ENCODE measurements at places on chromosomes 16 and 17.

GRCh38 chr16:4556112-4556511, at the start of gene C16orf96:
C16orf96 (plus strand) TSS chr16:4556340; CDS start chr16:4556490, 150 bp downstream.
- DNase-seq = no peak

- DNase-seq = no peak
Measured at GRCh38 chr16:26806657-26807056, 260.1 kb upstream of the C16orf82 start.

DNA sequence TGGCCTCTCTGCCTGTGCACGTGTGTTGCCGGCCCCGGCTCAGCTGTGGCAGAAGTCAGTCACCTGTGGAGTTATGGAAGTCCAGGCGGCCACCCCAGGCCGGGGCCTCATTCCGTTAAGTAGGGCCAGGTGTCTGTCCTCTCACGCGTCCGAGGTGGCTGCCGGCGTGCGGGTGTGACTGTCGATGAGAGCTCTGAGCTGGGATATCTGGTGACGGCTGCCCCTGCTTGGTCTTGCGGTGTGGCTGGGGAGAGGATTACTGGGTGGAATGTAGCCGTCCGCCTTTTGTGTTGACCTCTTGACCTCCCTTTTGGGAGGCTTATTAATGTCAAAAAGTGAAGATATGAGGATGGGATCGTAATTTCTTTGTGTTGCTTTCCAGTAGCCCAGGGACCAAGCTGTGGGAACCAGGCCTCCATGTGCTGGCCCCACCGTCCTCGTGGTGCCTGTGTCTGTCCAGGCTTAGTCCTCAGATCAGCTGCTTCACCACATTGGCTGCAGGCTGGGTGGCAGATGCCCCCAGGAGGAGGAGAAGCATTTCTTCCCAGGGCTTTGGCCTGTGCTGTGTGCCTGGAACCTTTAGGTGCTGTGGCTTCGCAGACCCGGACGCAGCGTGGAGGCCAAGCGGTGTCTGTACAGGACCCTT, 23.0 kb upstream of the ZNF750 start:
- no peak for DNase-seq

DNA sequence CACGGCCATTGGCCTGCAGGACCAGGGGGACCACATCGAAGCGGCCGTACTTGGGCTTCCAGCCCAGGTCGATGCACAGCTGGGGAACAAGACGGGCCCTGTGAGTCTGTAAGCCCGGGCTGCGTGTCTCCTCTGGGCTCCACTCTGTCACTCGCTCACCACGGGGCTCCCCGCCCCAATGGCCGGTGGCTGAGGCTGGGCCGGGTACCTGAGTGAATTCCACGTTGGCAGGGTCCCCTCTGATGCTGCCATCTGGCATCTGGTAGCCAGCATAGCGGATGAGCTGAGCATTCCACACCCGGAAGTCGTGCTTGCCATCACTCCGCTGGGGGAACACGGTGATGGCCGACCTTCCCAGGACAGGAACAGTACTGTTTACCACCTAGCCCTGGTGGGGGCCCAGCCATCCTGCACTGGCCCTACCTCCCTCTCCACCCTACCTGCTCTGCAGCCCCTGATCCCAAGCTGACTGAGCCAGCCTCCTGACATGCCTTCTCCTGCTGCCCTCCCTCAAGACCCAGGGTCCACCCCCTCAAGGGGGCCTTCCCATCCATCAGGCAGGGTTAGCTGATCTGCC, 19.4 kb downstream of the NOS2 start:
- DNase-seq = no peak

DNA sequence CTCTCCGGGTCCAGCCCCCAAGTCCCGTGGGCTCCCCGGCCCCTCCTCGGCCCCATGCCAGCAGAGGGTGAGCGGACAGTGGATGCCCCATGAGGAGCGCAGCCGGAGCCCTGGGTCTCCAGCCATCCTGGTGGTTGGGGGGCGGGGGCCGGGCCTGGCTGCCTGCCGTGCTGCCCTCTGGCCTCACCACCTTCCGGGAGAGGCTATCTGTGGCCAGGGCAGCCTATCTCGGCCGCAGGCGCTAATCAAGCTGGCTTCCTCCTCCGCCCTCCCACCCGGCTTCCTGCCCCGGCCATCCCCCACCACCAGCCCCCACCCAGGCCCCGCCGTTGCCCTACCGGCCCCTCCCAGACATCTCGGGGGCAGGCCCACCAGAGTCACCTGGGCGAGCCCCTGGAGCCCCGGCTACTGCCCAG, 46.8 kb downstream of the ZFPM1 start:
- no peak for DNase-seq

DNA sequence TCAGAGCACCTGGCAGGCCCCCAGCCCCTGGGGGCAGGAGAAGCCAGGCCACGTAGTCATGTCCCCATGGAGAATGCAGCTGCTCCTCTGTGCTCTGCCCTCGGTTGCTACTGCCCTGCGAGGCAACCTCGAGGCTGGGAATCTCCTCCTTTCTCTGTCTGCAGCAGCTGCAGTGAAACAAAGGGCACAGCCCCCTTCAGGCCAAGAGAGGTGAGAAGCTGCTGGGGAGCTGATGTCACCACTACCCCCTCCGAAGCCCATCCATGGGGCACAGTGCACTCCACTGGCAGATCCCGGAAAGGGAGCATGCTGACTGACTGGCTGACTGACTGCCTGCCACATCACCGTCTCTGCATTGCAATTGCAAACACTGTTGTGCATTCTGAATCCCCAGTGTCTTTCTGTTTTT, 103.7 kb downstream of the GRIN2A start:
- DNase-seq = no peak

DNA sequence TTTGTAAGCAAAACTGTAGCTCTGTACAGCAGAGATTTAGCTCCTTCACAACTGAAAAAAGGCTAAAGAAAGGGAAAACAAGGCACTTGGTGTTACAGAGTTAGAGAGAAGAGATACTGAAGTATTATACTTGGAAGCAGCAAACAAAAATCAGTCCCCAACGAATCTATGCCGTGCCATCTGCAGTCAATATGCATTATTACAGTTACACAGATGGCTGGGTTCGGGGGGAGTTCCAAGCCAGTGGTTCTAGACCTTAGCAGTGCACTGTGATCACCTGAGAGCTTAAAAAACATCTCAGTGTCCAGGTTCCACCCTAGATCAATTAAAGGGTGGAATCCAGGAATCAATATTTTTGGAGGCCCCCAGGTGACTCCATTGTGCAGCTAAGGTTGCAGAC, 489.9 kb downstream of the SHISA9 start:
- DNase-seq = no peak

- no peak for DNase-seq
Measured at GRCh38 chr16:61897657-61898056, 138.6 kb downstream of the CDH8 start.
